ENCODE measurements at places on chromosomes 5 and 9.

GRCh38 chr5:10593531-10594181 is 29.8 kb downstream of the ANKRD33B start:
- DNase-seq, result no peak

- DNase-seq, result peak; percentile 61
These were observed 77.8 kb upstream of the TARS1 start for GRCh38 chr5:33362915-33363314.

- DNase-seq, result peak; percentile 70
These were observed 149.3 kb upstream of the MTAP start for GRCh38 chr9:21653091-21653490.

DNA sequence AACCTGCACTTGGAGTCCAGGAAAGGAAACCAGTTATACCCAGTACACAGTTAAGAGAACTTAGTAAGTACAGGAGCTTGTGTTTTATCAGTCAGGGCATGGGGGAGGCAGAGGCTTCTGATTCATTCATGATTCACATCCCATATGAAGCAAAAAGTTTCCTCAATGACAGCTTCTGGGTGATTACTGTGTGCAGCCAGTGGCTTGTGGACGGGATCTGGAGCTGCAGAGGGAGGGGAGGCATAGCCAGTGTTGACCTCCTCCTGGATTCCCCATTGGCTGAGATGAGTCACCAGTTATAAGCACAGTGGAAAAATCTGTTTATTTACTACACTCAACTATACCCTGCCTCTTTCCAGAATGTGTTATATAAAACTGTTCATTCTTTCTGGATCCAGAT is 17.7 kb downstream of the IL31RA start:
- DNase-seq, result peak; percentile 99

DNA sequence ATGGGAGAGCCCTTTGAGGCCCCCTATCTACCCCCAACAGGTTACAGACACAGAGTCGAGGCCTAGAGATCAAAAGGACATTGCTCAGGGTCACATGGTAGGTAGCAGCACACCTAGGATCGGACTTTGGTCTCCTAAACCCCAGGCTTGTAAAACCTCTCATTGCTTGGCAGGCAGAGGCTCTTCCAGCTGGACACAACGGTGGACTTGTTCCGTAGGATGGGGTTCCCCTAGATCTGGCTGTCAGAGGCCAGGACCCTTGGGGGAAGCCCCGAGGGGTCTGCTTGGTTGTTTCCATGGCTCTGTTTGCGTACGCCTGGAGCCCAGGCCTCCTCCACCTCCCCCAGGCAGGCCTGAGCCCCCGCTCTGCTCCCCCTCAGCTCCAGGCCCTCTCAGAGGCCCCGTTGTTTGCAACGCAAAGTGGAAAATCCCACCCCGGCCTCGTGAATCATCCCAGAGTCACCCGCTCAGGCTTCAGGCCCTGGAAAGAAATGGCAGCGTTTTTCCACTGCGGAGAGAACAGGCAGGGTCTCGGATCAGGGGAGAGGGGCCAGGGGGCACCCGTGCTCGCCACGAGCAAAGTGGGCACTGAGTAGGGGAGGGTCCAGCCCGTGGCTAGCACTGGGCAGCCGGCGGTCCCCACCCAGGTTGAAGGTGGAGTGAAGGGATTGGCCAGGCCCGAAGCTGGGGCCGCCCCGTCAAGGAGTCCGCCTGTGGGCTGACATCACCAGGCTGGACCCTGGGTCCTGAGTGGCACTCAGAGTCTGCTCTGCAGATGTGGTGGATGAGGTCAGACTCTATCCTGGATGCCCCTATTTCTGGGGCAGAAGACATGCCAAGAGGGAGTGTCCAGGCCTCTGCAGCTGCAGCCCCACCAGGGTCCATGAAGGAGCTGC is 19.8 kb downstream of the COL27A1 start:
- DNase-seq, result peak; percentile 86

GRCh38 chr9:137953683-137954438 is 76.3 kb downstream of the CACNA1B start:
- DNase-seq, result no peak

DNA sequence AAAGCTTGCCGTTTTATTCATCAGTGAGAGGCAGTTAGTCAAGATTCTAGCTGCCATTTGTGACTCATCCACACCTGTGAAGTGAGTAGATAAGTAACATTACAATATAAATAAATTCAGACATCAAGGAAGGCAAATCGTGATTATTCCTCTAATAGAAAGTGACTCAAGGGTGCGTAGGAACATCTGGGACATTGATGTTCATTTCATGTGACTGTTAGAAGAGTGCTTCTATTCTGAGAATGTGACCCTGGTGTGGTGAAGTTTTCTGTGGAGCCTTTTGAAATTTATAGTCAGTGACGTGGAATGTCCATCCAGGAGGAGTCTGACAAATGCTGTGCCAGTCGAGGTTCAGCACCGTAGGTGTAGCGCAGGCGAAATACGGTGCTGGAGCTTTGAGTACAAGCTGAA is 48.4 kb upstream of the FAM240B start:
- DNase-seq, result no peak

DNA sequence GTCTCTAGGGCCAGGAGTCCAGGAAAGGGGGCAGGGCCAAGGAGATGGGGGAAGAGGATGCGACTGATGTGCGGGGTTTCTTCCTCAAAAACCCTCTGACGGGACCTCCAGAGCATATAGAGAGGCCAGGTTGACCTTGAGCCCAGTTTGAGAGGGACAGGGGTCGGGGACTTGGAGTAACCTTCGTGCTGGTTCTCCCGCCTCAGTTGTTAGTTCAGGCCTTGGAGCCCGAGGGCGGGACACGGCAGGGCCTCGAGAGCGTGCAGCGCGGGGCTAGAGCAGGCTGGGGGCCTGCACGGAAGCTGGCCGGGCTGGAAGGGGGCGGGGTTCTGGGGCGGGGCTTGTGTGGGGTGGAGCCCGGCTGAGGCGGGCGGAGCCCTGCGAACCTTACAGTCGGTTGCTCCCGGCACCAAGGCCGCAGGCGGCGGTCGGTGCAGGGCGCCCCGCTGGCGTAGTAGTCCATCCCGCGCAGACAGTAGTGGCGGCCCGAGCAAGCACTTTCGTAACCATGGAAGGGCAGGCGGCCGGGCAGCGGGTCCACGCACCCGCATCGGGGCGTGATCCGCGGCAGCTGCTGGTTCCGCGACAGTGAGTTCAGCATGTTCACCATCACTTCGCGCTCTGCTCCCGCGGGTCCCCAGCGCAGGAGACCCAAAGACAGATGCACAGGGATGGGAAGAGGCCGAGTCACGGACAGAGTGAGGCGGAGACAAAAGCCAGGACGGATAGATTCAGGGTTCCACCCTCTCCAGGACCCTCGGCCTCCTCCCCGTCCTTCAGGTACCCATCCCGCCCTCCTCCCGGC is 4.0 kb upstream of the MYORG start:
- peak; percentile 72 for DNase-seq

- DNase-seq, result peak; percentile 64
These were observed 53.2 kb downstream of the IPPK start for GRCh38 chr9:92616655-92617111.

DNA sequence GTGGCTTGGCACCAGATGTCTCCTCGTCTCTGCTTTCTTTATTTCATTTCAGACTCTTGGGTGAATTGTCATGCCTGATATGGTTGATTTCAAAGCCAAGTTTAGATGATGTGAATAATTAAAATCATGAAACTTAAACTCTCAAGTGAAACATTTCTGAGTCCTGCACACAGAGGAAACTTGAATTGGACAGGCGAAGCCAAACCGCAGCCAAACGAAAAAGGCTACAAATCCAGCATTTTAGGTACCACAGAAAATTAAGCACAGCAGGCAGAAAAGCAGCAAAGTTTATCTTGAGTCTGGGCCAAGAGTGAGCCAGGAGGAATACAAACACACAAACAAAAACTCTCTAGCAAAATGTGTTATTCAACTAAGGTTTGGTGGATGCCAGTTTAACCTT is 659.8 kb upstream of the KLF4 start:
- DNase-seq, result no peak

DNA sequence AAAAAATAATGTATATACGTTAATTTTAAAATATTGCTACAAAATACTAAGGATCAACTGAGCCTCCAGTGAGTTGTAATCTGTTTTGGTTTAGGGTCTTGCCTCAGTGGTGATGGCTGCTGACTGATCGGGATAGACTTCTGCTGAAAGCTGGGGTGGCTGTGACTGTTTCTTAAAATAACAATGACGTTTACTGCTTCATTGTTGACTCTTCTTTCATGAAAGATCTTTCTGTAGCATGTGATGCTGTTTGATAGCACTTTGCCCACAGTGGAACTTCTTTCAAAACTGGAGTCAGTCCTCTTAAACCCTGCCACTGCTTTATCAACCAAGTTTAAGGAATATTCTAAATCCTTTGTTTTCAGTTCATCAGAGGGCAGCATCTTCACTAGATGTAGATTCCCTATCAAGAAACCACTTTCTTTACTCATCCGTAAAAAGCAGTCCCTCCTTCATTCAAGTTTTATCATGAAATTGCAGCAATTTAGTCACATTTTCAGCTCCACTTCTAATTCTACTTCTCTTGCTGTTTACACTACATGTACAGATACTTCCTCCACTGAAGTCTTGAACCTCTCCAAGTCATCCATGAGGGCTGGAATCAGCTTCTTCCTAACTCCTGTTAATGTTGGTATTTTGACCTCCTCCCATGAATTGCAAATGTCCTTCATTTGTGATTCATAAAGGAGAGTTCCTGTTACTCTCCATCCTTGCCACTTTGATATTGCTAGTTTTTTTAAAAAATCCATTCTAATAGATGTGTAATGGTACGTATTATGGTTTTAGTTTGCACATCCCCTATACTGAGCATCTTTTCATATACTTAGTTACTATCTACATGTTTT is 41.5 kb upstream of the PTPDC1 start:
- peak; percentile 22 for DNase-seq

All from iris pigment epithelial cell (primary cell).